ENCODE measurements at places on chromosomes 4 and X. TPM values are rescaled to one million over a fixed set of nuclear protein-coding genes. Genes with fewer than 3 reads are reported as not detected.

PSAPL1 gene
- not detected for total RNA-seq

PAGE4 gene
- not detected for total RNA-seq

SLC4A4 gene
- total RNA-seq = 0.13 TPM

UGT2A1 gene
- total RNA-seq = 0.93 TPM

SSX1 gene
- not detected for total RNA-seq

ALB gene
- 0.13 TPM for total RNA-seq

TAF7L gene
- total RNA-seq = 2.4 TPM

CT55 gene
- not detected for total RNA-seq

GPRASP1 gene
- 1.9 TPM for total RNA-seq

GIMD1 gene
- total RNA-seq = not detected

HMGB3 gene
- total RNA-seq = 41.6 TPM

VEGFD gene
- 0.65 TPM for total RNA-seq

ACE2 gene
- total RNA-seq = not detected

GLOD5 gene
- total RNA-seq = not detected

GC gene
- total RNA-seq = not detected

GYG2 gene
- 0.14 TPM for total RNA-seq

IQCM gene
- total RNA-seq = not detected

Data from thoracic aorta endothelial cell (primary cell).